NCI-H1092 treated with DMSO at 0.1 percent for 48 hours (cell line): ENCODE measurements at places on chromosomes 5 and 9.

DNA sequence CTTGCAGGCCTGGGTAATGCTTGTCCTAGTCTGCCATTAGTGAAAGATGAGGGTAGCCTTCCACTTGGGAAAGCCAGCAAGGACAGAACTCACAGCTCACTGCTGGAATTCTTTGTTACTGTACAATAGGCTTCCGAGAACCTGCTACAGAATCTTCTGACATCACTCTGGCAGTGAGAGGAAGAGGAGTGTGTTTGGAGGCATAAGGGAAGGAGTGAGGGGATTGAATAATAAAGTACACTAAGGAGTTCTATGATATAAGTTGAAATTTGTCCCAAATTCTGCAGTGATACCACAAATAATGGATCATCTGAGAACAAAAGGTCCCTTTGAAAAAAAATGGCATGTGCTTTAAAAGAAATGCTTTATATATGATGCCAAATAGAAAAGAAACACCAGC lies at the start of gene SPATA9:
TSS of gene SPATA9 (minus strand) at position 101 of the 400 bp plus-strand sequence. CDS start 137 bp downstream, outside the sequence.
- no peak for DNase-seq

- no peak for DNase-seq
These were observed 24.6 kb downstream of the SH3RF2 start for GRCh38 chr5:145960848-145961600.

- no peak for DNase-seq
These were observed 24.0 kb downstream of the DCTN4 start for GRCh38 chr5:150734579-150735384.

DNA sequence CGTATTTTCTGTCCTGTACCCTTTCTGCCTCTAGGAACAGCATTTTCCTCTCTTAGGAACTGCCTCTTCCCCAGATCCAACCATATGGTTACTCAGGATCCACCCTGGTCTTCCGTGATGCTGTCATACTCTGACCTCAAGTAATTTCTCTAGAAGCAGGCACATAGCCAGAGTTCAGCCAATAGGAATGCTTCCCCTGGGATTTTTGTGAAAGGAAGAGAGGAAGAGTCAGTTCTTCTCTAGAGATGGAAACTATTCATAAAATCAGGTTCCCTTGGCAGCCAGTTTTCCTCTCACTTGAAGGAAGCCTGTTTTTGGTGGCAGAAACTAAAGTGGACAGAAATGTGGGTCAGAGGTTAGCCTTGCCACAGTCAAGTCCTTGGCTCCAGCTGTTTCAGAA lies 400.1 kb upstream of the PCSK5 start:
- DNase-seq, result no peak

DNA sequence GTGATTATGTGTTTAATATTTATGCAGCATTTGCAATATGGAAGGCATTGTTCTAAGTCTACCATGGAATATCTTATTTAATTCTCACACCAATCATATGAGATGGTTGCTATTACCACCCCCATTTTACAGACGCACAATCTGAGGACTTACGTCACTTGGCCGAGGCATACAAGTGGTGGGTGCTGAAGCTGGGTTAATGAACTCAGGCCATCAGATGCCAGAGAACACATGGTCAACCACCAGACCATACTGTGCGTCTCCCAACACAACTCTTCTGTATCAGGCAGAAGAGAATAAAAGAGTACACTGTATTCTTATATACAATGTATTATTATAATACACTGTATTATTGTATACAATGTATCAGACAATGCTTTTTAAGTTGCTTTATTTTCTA lies 59.5 kb downstream of the ZNF366 start:
- no peak for DNase-seq

- DNase-seq, result no peak
These were observed 6.1 kb upstream of the OTP start for GRCh38 chr5:77644371-77645157.

DNA sequence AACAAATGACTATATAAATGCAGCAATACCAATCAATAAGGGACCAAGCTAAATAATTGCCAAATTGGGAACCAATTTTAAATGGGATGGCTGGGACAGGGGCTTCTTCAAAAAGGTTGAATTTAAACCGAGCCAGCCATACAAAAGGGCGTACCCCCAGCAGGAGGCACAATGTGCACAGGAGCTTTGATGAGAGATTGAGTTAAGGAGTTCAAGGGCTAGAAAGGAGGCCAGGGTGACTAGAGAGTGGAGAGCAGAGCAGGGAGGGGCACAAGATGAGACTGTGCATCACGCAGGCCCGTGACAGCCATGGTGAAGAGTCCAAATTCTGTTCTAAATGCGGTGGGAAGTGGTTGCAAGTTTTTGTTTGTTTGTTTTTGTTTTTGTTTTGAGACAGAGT lies 23.3 kb upstream of the PDCD1LG2 start:
- DNase-seq, result no peak

GRCh38 chr5:135826221-135826525 lies 8.3 kb upstream of the SLC25A48 start:
- DNase-seq, result no peak

DNA sequence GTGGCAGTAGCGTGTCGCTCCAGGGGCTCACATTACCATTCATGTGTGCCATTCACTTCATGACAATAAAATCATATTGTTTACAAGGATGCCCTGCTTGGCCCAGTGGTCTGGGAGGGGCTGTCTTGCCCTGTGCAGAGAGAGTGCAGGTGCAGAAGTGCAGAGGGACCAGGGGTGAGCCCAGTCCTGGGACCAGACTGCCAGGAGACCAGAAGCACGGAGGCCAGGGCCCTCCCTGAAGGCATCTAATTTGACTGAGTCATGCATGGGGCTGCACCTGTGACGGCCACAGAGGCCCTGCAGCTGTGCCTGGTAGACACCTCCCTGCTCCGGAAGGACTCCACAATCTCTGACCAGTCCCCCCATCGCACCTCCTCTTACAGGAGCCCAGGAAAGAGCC lies 164.4 kb upstream of the FOXD4L5 start:
- DNase-seq, result no peak

DNA sequence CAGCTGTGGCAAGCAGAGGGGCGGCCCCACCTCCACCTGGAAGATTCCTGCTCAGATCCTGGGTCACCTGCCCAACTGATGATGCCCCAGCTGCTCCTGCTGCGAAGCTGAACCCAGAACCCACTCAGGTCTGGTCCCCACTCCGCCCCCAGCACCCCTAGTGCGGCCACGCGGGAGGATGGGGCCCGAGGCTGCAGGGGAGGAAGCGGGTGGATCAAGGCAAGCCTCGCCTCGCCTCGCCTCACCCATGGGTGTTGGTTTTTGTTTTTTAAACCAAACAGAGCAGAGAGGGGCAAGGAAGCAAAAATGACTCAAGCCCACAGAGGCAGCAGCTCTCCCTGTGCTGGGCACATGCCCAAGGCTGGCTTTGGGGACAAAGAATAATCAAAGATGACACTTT lies 23.2 kb downstream of the ABO start:
- DNase-seq, result no peak

GRCh38 chr9:108282872-108283271 lies 572.9 kb downstream of the ACTL7B start:
- DNase-seq, result no peak
